ENCODE measurements at places on chromosomes 5 and 9.

- no peak for DNase-seq
Observed at GRCh38 chr9:109455861-109456260, 42.2 kb downstream of the PTPN3 start.

- no peak for DNase-seq
Observed at GRCh38 chr5:41270423-41271251, 57.3 kb upstream of the C6 start.

DNA sequence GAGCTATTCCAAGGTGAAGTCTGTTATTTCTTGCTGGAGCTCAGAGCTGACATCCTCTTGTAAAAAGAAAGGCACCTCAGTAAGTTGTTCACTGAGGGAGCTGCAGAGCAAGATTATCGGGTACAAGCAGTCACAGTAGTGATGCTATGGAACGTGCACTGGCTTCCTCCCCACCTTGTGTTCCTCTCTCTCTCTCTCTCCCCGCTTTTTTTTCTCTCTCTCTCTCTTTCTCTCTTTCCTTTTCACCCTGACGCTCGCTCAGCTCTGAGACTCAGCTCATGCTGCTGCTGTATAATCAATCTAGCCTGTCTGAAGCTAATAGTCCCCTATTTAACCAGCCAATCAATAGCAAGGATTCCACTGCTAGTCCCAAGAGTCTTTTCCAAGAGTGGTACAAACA, 587.6 kb upstream of the CDH18 start:
- no peak for DNase-seq

GRCh38 chr5:143108498-143109128, 294.9 kb downstream of the NR3C1 start:
- no peak for DNase-seq

- DNase-seq: no peak
Observed at GRCh38 chr5:44806608-44807007, 2.1 kb upstream of the MRPS30 start.

- DNase-seq: no peak
Observed at GRCh38 chr9:34957492-34958410, at the start of gene PHF24. Gene PHF24, plus strand, starts transcription at chr9:34958285. Its CDS starts 13,014 bp downstream, at chr9:34971299.

DNA sequence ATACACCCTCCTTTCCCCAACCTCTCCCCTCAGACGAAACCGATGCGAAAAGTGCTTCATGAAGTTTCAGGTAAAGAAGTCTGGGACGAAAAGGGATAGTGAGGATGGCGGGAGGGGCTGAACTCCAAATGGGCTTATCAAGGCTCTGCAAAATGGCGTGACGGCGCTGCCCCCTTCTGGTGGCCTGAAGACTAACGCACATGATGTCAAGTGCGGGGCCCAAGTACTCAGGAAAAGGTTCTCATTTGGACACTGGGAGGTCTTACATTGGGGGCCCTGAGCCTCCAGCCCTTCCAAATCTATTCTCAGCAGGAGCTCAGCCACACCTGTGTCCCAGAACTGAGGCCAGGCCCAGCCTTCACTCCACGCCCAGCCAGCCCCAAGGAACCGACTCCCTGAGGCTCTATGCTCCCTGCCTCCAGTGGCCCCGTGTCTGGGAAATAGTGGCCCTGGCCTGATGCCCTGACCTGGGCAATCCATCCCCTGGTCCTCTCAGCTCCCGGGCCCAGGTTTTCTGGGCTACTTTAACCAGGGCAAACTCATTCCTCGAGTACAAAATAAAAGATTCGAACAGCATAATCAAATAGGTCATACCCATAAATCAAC, 119.9 kb downstream of the KCNIP1 start:
- no peak for DNase-seq

GRCh38 chr9:92952906-92953610, 5.7 kb downstream of the FGD3 start:
- DNase-seq: no peak

GRCh38 chr9:7185612-7186011, 427.8 kb downstream of the KDM4C start:
- DNase-seq: no peak

DNA sequence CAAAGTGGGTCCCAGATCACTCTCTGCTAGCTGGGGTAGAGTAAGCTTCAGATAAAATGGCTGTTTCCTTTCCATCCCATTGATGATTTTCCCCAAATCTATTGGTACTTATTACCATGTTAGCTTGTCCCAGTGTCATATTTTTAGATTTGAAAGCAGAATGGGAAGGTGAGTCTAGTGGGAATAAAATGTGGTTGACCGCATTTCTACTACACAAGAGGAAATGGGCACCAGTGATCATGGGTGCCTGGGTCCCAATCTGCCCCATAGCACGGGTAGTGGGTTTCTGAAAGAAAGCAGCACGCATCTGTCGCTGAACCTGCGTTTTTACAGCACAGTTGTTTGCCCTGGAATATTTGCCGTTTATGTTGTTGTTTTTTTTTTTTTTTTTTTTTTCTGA, 20.1 kb downstream of the DAPK1 start:
- no peak for DNase-seq

- DNase-seq: no peak
Observed at GRCh38 chr5:148060881-148061280, 2.9 kb upstream of the SPINK5 start.

DNA sequence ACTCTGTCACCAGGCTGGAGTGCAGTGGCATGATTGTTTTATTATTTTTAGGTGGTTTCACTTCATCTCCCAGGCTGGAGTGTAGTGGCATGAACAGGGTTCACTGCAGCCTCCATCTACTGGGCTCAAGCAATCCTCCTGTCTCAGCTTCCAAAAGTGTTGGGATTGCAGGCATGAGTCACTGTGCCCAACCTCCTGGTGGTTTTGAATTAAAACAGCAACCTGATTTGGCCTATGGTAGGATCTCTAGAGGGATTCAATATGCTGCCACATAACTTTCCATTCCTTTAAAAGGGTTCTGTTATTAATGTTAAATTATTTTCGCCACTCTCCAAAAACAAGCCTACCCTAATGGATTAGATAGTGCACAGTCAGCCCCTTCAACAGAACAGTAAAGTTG, 9.9 kb upstream of the HSPA4 start:
- no peak for DNase-seq

- no peak for DNase-seq
Observed at GRCh38 chr9:134378901-134379338, 52.7 kb downstream of the RXRA start.

GRCh38 chr9:120001536-120001935, 578.4 kb downstream of the CDK5RAP2 start:
- DNase-seq: no peak

- no peak for DNase-seq
Observed at GRCh38 chr5:158570502-158570901, 529.2 kb downstream of the EBF1 start.

DNA sequence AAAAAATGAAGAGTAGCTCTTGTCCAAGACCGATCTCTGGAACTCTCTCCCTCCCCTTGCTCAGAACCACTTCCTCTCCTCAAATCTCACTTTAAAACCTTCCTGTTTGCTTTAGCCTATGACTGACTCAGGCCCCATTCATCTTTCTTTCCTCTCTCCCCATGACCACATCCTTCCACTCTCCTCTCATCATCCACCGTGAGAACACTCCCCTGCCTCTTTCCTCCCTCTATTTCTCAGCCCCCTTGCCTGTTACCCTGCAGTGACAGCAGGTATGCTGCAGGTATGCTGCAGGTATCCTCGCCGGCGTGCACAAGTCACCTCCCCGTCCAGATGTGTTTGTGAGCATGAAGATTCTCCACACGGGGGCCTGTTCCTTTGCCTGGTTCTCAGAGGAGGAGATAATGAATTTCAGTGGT, 505.3 kb downstream of the CCDC171 start:
- no peak for DNase-seq

DNA sequence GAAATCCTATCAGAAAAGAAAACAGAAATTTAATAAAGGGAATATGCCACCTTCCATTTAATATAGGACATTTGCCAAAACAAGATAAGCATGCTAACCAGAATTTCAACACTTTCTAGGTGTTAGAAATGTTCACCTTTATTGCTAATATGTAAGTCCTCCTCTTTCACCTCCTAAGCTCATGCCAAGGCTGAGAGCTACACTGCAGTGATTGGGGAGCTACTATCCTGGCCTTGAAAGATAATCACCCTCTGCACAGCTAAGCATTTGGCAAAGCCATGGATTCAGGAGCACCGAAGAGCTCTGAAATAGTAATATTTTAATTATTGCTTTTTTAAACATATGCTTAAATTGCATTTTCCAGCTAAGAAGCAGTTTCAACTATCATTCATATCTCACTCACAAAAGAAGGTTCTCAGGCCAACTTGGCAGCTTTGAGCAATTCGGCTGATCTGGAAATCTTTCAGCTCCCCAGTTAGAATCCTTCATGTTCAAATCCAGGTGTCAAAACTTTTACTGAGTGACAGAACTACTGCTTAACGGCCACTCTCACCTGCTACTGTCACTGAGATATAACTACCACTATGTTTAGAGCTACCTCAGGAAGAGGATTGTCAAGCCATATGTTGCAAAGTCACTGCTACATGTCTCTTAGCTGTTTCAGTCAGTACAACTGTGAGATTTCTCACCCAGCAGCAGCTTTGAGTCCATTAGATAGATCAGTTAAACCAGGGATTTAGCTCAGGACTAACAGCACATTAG, 302.0 kb downstream of the NFIB start:
- no peak for DNase-seq

DNA sequence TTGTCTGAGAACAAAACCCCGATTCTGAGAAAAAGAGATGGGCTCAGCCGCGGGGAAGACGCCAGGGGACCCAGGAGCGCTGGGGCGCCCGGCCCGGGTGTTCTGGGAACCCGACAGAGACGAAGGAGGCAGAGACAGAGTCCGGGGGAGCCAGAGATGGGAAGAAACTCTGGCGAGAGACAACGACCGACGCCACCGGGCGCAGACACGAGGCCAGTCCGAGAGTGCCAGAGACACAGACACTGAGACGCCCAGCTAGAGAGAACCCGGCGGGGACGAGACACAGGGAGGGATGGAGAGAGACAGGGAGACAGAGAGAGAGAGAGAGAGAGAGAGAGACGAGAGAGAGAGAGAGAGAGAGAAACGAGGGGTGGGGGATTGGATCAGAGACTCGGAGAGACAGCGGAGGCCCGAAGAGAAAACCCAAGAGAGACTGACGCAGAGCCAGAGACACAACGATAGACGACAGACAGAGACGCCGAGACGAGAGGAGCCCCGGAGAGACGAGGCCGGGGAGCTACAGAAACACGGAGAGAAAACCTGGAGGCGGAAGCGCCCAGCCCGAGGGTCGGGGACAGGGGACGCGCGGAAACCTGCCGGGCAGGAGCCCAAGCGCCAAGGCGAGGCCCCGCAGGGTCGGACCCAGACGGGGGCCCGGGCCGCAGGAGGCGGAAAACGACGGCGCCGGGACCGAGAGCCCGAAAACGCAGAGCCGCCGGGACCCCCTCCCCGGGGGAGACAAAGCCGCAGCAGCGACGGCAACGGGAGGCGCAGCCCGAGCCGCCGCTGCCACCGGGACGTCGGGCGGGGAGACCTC, 3.3 kb downstream of the NR5A1 start:
- DNase-seq: no peak

- DNase-seq: no peak
Observed at GRCh38 chr5:3835811-3836210, 240.2 kb downstream of the IRX1 start.

DNA sequence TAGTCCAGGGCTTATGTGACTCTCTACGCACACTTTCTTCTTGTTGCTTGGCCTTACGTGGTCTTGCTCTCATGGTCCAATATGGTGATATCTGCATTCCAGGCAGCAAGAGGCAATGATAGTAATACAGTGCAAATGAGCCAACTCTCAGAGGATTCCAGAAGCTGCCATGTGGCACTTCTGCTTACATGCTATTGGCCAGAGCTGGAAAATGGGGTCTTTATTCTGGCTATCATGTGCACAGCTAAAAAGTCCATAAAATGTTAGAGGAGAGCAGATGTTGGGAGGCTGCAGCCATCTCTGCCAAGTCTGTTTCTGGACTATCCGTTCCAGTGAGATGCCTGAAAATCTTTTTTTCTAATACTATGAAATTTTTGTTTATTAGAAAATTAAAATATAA, 2.9 kb upstream of the SEPTIN8 start:
- no peak for DNase-seq

GRCh38 chr9:69519470-69520240, 152.5 kb downstream of the APBA1 start:
- no peak for DNase-seq

GRCh38 chr5:175567954-175568353, 89.6 kb downstream of the SFXN1 start:
- DNase-seq: no peak

GRCh38 chr5:171520300-171521174, 101.1 kb downstream of the FGF18 start:
- DNase-seq: no peak

GRCh38 chr5:180636016-180636402, 13.4 kb downstream of the FLT4 start:
- no peak for DNase-seq

- no peak for DNase-seq
Observed at GRCh38 chr9:117616431-117616831, 87.8 kb upstream of the TLR4 start.

DNA sequence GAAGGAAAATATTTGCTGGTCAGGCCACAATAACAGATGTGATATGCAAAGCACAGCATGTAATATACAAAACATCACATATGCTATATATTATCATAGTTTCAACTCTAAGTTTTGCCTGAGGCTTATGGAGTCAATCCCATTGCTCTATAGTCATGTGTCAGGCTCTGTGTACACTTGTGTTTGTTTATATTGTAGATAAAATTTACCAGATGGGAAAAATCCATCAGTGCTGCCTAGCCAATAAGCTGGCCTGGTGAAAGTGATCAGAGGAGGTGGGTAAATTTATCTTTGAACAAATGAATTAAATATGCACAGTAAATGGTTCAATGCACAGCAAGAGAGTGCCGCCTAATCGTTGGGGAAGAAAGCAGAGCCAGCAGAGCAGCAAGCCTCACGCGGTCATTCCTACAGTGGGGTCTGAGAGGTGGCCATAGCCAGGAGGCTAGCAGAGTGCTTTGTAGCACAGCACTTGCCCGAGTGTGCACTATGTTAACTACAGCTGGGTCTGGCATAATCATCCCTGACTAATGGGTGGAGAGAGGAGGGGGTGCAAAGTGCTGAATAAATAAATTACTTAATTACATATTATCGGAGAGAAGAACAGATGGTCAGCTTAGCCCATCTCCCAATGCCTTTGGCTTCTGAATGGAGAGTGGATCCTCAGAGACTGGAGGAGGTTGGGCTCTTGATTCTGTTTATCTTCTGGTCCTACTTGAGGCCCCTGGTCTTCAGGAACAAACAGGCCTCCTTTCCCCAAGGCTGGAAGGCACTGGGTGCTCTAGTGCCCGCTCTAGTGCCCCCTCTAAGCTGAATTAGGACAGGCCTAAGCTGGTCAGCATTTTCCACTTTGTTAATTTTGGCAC, 153.5 kb downstream of the MAT2B start:
- no peak for DNase-seq

- DNase-seq: no peak
Observed at GRCh38 chr5:160702934-160703333, 149.1 kb downstream of the ATP10B start.

Data from activated CD8-positive, alpha-beta memory T cell treated with anti-CD3 and anti-CD28 coated beads for 1 hour (primary cell).